ENCODE measurements at places on chromosomes 6 and 20.
A peak's percentile ranks its signal among the peaks of the same experiment; 100 is the strongest.

DNA sequence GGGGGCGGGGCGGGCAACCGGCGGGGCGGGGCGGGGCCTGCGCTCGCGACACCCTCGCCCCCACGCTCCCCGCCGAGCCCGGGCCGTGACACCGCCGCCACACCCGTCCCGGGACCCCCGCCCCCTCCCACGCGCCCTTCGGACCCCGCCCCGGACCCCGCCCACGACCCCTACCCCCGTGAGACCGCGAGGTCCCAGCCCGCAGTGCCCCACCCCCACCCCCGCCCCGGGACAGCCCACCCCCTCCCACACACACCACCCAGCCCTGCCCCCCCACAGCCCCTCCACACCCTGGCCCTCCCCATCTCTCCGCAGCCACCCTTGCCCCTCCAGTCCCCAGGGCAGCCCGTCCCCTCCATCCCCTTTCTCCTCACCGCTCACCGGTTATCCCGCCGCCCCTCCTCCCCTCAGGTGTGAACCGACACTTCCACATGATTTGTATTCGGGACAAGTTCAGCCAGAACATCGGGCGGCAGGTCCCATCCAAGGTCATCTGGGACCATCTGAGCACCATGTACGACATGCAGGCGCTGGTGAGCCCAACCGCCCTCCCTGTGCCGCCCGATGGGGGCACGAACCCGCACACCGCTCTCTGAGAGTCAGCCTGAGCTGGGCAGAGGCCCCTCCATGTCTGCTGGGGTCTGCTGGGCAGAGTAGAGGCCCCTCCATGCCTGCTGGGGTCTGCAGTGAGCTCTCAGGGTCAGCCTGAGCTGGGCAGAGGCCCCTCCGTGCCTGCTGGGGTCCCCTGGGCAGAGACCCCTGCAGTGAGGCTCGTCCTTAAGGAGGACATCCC lies 622 bp downstream of the MRGBP start:
- DNase-seq = no peak
- H3K27me3 ChIP-seq = no peaks in the 10 kb centered on the region
- no peaks in the 10 kb centered on the region for H3K36me3 ChIP-seq
- H3K4me1 ChIP-seq = peaks cover 6% of the 10 kb centered on the region

DNA sequence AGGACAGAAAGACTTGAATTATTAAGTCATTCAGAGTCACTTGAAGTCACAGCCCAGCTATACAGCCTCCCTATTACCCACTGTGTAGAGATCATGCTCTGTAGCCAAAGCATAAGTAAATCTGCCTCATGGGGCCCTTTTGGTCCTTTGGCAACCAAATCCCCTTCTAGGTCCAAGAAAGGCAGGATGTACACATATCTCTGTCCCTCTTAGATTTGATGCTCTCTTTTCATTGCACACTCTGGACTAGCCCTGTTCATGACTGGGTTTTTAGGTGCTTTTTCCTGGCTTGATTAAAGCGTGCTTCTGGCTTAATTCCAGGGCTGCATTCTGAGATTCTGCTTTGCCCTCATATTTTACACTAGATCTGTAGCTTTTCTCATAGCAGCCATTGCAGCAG lies 296.8 kb downstream of the TENT5A start:
- no peak overlapping the region for H3K4me3 ChIP-seq
- no peaks in the 10 kb centered on the region for H3K27me3 ChIP-seq
- no peaks in the 10 kb centered on the region for H3K4me1 ChIP-seq
- no peak overlapping the region for H3K27ac ChIP-seq
- H3K36me3 ChIP-seq = no peaks in the 10 kb centered on the region

- H3K4me3 ChIP-seq = no peak overlapping the region
- no peak for DNase-seq
- H3K27ac ChIP-seq = no peak overlapping the region
Measured at GRCh38 chr6:44132476-44132875, 5.1 kb downstream of the TMEM63B start.

- H3K36me3 ChIP-seq = no peaks in the 10 kb centered on the region
- H3K4me3 ChIP-seq = no peak overlapping the region
- peak overlapping the region; percentile 49 for H3K27ac ChIP-seq
- H3K27me3 ChIP-seq = no peaks in the 10 kb centered on the region
Measured at GRCh38 chr6:13395272-13396237, 67.2 kb upstream of the TBC1D7 start.

GRCh38 chr6:5513408-5513807 lies 252.1 kb downstream of the FARS2 start:
- no peak overlapping the region for H3K27ac ChIP-seq
- no peak overlapping the region for H3K4me3 ChIP-seq
- no peaks in the 10 kb centered on the region for H3K27me3 ChIP-seq
- H3K36me3 ChIP-seq = no peaks in the 10 kb centered on the region

- no peak for DNase-seq
- no peak overlapping the region for H3K27ac ChIP-seq
- H3K36me3 ChIP-seq = no peaks in the 10 kb centered on the region
- H3K4me3 ChIP-seq = no peak overlapping the region
- H3K27me3 ChIP-seq = no peaks in the 10 kb centered on the region
Measured at GRCh38 chr6:105850261-105851112, 235.6 kb upstream of the PRDM1 start.

GRCh38 chr20:37856932-37857660 lies 45.8 kb upstream of the VSTM2L start:
- H3K27me3 ChIP-seq = no peaks in the 10 kb centered on the region
- peaks cover 87% of the 10 kb centered on the region for H3K36me3 ChIP-seq
- no peak for DNase-seq
- no peaks in the 10 kb centered on the region for H3K4me1 ChIP-seq
- H3K27ac ChIP-seq = no peak overlapping the region
- H3K4me3 ChIP-seq = no peak overlapping the region

DNA sequence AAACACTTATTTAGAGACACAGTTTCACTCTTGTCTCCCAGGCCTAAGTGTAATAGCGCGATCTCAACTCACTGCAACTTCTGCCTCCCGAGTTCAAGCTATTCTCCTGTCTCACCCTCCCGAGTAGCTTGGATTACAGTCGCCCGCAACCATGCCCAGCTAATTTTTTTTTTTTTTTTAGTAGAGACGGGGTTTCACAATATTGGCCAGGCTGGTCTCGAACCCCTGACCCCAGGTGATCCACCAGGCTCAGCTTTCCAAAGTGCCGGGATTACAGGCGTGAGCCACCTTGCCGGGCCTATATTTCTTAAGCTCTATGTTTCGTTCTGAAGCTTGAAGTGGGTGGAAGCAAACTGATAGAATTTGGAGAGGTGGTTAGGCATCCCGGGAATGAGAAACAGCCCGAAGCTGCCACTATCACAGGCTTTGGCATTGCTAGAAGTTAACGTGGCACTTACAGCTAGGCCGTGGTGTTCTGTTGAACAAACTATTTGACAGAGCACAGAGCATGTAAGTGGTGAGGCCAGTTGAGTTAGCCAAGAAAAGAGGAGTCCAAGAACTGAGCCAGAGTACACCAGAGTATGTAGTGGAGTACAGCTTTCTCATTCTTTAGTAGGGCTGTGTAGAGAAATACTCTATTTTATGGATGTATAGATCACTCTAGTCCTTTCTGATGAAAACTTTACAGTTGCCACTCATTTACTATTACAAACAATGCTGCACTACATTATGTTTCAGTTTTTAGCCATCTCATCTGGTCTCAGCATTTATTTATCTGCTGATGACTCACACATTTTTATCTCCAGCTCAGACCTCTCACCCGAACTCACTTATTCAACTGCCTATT lies 62.0 kb upstream of the HFE start:
- H3K4me3 ChIP-seq = no peak overlapping the region
- no peaks in the 10 kb centered on the region for H3K4me1 ChIP-seq
- DNase-seq = no peak
- no peaks in the 10 kb centered on the region for H3K27me3 ChIP-seq
- H3K27ac ChIP-seq = no peak overlapping the region

DNA sequence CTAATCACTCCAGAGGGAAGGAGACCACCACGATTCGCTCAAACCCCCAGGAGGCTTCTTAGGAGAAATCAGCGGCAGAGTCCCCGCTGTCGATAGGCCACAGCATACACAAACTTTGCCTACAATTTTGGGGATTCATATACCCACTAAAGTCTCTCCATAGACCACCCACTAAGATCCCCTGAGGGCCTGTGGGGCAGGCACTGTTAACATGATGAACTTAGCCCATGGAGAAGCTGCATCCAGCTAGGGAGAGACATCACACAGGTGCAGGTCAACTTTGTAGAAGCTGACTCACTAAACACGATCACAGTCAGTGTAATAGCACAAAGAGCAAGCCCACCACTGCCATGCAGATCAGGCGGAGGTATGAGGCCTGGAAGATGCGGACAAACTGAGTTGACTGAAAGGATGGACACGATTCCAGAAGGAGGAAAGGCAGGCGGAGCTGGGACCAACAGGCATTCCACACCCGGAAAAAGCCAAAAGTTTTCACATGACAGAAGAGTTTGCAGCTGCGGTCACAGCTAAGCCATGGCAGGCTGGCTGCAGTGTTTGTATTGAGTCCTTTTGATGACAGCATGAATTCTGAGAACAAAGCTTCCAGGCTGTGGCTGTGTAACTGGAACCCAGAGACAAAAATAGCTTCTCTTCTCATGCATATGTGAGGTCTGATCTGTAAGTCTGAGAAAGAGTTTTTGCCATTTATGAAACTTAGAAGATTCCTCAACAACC lies 75.7 kb upstream of the QKI start:
- peak overlapping the region; percentile 92 for H3K27ac ChIP-seq
- peaks cover 77% of the 10 kb centered on the region for H3K4me1 ChIP-seq
- no peak overlapping the region for H3K4me3 ChIP-seq
- no peaks in the 10 kb centered on the region for H3K36me3 ChIP-seq
- H3K27me3 ChIP-seq = no peaks in the 10 kb centered on the region

GRCh38 chr20:32903666-32904175 lies 45.0 kb downstream of the EFCAB8 start:
- no peak for DNase-seq
- H3K4me3 ChIP-seq = no peak overlapping the region
- H3K36me3 ChIP-seq = no peaks in the 10 kb centered on the region

DNA sequence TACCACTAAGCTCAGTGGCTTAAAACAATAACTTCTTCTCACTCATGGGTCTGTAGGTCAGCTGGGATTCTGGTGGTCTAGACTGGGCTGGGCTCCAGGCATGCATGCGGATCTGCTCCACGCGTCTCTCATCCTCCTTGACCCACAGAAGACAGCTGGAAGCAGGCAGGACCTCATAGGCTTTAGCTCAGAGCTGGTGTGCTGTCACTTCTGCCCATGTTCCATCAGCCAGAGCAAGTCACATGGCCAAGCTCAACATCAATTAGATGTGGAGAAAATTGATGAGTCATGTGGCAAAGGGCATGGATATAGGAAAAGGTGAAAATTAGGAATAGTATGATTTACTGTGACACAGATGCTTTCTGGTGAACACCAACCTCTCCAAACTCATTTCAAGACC lies 57.4 kb upstream of the PSMF1 start:
- H3K27me3 ChIP-seq = no peaks in the 10 kb centered on the region
- H3K36me3 ChIP-seq = peaks cover 6% of the 10 kb centered on the region
- H3K4me3 ChIP-seq = no peak overlapping the region

GRCh38 chr6:7188492-7188891 lies 80.7 kb downstream of the RREB1 start:
- H3K27ac ChIP-seq = no peak overlapping the region
- DNase-seq = no peak
- peaks cover 82% of the 10 kb centered on the region for H3K36me3 ChIP-seq
- H3K27me3 ChIP-seq = no peaks in the 10 kb centered on the region

DNA sequence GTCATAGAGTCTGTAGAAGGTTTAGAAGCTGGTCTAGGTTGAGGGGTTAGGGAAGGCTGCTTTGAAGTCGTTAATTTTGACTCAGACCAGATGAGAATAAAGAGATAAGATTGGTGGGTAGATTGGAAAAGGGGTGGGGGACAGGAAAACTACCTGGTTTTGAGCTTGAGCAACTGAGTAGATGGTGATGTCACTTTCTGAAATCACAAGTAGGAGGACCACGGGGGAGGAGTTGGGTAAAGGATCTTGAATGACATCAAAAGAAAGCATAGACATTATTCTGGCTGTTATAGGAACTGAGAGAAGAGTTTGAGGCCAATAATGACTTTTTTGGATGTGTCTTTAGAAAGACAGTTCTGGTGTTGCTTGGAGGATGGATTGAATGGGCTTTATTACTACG lies 4.1 kb upstream of the COL9A1 start:
- H3K27ac ChIP-seq = no peak overlapping the region
- H3K4me1 ChIP-seq = no peaks in the 10 kb centered on the region
- H3K27me3 ChIP-seq = no peaks in the 10 kb centered on the region
- H3K36me3 ChIP-seq = no peaks in the 10 kb centered on the region
- DNase-seq = no peak

GRCh38 chr6:14113976-14114375 lies 3.6 kb upstream of the CD83 start:
- H3K27ac ChIP-seq = peak overlapping the region; percentile 31
- no peaks in the 10 kb centered on the region for H3K36me3 ChIP-seq
- no peaks in the 10 kb centered on the region for H3K27me3 ChIP-seq
- peaks cover 8% of the 10 kb centered on the region for H3K4me1 ChIP-seq

GRCh38 chr20:48951646-48952045 lies 30.1 kb downstream of the ARFGEF2 start:
- no peaks in the 10 kb centered on the region for H3K27me3 ChIP-seq
- H3K27ac ChIP-seq = no peak overlapping the region
- H3K4me1 ChIP-seq = no peaks in the 10 kb centered on the region
- no peak overlapping the region for H3K4me3 ChIP-seq
- peaks cover 2% of the 10 kb centered on the region for H3K36me3 ChIP-seq
- no peak for DNase-seq

- H3K4me3 ChIP-seq = no peak overlapping the region
- no peaks in the 10 kb centered on the region for H3K27me3 ChIP-seq
- H3K27ac ChIP-seq = peak overlapping the region; percentile 24
- peak; percentile 12 for DNase-seq
Measured at GRCh38 chr20:25049261-25050060, 8.5 kb downstream of the ACSS1 start.

- no peaks in the 10 kb centered on the region for H3K36me3 ChIP-seq
- H3K4me1 ChIP-seq = no peaks in the 10 kb centered on the region
- DNase-seq = peak; percentile 62
- no peak overlapping the region for H3K27ac ChIP-seq
Measured at GRCh38 chr6:137705160-137706082, 161.6 kb upstream of the TNFAIP3 start.

- H3K27ac ChIP-seq = no peak overlapping the region
- H3K4me1 ChIP-seq = no peaks in the 10 kb centered on the region
- H3K27me3 ChIP-seq = no peaks in the 10 kb centered on the region
- no peak for DNase-seq
Measured at GRCh38 chr6:25388776-25389175, 109.6 kb downstream of the CARMIL1 start.

GRCh38 chr6:28789553-28790083 lies 134.2 kb downstream of the TRIM27 start:
- H3K27me3 ChIP-seq = no peaks in the 10 kb centered on the region
- no peak overlapping the region for H3K27ac ChIP-seq
- H3K36me3 ChIP-seq = no peaks in the 10 kb centered on the region
- DNase-seq = no peak

Data from tibial nerve (tissue), 4 donors.